ENCODE measurements at places on chromosomes 7 and 10.

GRCh38 chr7:37440738-37441385, 7.8 kb downstream of the ELMO1 start:
- DNase-seq: no peak

GRCh38 chr10:53786236-53786900, 1013.8 kb upstream of the MBL2 start:
- no peak for DNase-seq

- no peak for DNase-seq
These were observed 283.5 kb downstream of the PLXNA4 start for GRCh38 chr7:132292803-132293202.

- DNase-seq: no peak
These were observed 21.4 kb downstream of the SLC25A13 start for GRCh38 chr7:96300502-96300901.

DNA sequence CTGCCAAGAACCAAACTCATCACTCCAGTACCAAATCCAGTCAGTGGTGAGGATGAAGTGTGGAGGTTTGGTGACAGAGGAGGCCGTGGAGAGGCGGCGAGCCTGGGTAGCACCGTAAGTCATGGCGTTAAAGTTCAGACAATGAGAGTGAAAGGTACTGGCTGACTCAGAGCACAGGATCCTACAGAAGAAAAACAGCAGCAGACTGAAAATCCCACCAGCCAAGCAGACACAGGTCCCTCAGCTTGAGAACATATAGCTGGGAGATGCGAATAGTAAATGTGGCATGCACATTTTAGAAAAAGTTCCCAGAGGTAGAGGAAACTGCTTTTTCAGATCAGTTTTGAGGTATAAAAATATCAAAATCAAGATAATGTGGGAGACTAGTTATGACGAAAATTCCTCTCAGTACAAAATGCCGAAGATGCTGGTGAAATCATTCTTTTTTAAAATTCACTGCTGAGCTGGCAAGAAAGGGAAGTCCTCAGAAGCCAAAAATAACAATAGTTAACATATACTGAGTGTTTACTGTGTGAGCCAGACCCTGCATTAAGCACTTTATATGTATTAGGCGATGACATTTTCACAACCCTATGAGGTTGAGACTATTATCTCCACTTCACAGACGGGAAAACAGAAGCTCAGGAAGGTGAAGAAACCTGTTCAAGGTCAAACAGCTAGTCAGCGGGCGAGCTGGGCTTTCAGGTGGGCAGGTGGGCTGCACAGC, 20.9 kb downstream of the PARP12 start:
- no peak for DNase-seq

DNA sequence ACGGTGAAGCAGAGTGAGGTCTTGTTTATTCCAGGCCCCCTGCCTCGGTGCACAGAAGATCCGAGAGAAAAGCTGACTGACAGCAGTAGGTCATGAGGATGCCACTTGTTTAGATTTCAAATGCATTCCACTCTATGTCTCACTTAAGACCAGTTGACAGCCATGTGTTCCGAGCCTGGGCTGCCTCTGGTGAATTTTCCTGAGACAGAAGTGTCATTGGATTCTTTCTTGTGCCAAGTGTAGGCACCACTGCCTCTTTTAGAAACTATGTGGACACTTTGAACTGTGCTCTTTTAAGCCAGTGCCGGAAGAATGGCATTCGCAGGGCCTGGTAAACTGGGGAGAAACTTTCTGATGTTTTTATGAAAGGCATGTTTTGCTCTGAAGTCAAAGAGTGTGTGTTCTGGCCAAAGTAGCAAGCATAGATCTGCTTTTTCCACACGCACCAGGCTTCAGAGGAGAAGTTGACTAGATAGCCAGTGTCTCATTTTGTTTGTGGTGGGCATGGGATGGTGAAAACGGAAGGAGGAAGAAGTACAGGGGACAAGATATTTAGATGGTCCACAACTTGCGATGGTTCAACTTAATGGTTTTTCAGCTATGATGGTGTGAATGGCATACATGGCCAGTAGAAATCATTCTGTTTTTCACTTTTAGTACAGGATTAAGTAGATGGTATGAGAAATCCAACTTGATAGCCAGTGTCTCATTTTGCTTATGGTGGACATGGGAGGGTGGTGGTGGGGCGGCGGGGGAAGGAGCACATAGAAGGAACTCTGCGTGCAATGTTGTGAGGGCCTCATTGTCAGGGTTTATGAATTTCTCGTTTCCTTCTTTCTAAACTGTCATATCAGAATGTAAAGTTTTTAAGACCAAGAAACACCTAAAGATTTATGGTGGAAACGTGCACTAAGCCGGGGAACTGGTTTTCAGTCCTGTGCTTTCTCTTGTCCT, 41.5 kb downstream of the CYP17A1 start:
- DNase-seq: no peak
